ENCODE measurements at places on chromosomes 4 and X. TPM values are rescaled to one million over a fixed set of nuclear protein-coding genes. Genes with fewer than 3 reads are reported as not detected.

- no peak for DNase-seq
- H3K4me1 ChIP-seq, result no peaks in the 10 kb centered on the region
- H3K4me3 ChIP-seq, result no peak overlapping the region
- H3K27ac ChIP-seq, result no peak overlapping the region
- H3K36me3 ChIP-seq, result no peaks in the 10 kb centered on the region
- peaks cover 3% of the 10 kb centered on the region for H3K27me3 ChIP-seq
These were observed 68.0 kb upstream of the GRID2 start for GRCh38 chr4:92235731-92236130.

GRCh38 chr4:29079260-29079659 lies 1640.9 kb upstream of the PCDH7 start:
- no peak overlapping the region for H3K27ac ChIP-seq
- no peak for DNase-seq
- H3K4me3 ChIP-seq, result no peak overlapping the region
- H3K36me3 ChIP-seq, result no peaks in the 10 kb centered on the region
- no peaks in the 10 kb centered on the region for H3K27me3 ChIP-seq

DNA sequence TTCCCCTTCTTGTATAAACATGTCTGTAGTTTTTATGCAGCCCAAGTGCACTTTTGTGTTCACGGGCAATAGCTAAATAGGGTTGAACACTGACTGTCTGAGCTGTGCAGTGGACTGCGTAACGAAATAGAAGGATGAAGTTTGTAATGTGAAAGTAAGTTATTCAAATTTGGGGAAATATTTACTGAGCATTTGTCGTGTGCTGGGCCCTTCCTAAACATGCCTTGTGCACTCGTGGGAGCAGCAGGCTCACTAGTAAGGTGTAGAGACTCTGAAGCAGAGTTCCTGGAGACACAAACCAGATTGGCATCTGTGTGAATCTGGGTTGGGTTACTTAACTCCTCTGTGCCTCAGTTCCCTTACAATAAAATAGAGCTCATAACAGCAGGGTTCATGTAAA lies 51.7 kb upstream of the C1QTNF7 start:
- no peaks in the 10 kb centered on the region for H3K36me3 ChIP-seq
- H3K27ac ChIP-seq, result no peak overlapping the region
- H3K27me3 ChIP-seq, result no peaks in the 10 kb centered on the region
- H3K4me3 ChIP-seq, result no peak overlapping the region

DNA sequence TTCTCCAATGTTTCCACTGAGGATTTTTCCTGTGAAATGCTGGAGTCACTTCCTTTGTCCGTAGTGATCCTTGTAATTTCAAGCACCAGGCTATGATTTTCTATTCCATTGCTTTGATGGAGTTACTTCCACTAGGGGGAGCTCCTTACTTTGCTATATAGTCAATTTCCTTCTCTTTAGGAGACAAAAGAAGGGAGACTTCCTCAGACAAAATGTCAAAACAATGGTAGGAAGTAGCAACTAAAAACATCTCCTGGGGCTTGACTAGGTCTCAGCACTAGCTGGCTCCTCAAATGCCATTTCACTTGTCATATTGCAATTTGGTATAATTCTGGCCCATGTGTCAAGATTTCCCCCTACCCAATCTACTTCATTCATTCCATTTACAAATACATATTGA lies 24.1 kb downstream of the ZCCHC12 start:
- no peak for DNase-seq
- H3K4me1 ChIP-seq, result no peaks in the 10 kb centered on the region
- H3K4me3 ChIP-seq, result no peak overlapping the region
- no peaks in the 10 kb centered on the region for H3K27me3 ChIP-seq
- no peak overlapping the region for H3K27ac ChIP-seq

DNA sequence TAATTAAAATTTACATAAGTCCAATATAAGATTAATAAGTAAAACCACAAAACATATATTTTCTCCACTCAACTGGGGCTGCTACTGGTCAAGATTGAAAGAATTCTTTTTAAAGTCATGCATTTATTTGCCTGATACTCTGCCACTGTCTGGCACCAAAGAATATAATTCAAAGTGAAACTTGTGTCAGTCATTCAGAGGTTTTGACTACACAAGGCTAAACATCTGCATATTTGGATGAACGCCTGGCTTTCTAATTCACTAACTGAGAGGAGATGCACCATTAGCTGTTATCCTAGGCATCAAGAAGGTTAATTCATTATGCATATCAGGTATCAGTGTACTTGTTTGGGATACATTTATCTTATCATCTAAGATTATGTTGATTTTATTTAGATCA lies 598.5 kb downstream of the CENPC start:
- DNase-seq, result no peak
- no peak overlapping the region for H3K27ac ChIP-seq
- H3K4me1 ChIP-seq, result no peaks in the 10 kb centered on the region
- H3K4me3 ChIP-seq, result no peak overlapping the region
- H3K36me3 ChIP-seq, result no peaks in the 10 kb centered on the region

NXF2B gene
- total RNA-seq, result not detected

DNA sequence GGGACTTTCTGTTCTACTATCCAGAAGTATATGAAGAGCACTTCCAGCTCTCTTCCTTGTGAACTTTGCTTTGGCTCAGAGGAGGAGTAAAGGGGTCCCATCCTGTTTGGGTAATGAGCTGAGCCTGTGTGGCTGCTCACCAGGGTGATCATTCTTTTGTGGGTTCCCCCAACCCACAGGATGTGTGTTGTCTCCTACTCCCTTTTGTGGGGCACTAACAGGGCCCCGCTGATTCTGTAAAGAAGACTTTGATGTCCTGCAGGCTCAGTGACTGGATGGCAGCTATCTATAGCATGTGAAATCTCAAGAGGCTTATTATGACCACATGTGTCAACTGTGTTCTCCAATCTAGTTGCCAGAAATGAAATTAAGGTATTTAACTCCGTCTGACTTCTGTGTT lies 40.8 kb downstream of the ZNF518B start:
- H3K27ac ChIP-seq, result no peak overlapping the region
- no peaks in the 10 kb centered on the region for H3K27me3 ChIP-seq
- H3K36me3 ChIP-seq, result no peaks in the 10 kb centered on the region
- no peak for DNase-seq
- no peak overlapping the region for H3K4me3 ChIP-seq

- DNase-seq, result no peak
- H3K4me3 ChIP-seq, result no peak overlapping the region
- no peak overlapping the region for H3K27ac ChIP-seq
- H3K36me3 ChIP-seq, result peaks cover 3% of the 10 kb centered on the region
These were observed 18.1 kb downstream of the TMEM175 start for GRCh38 chr4:950136-951020.

GRCh38 chr4:106422766-106423165 lies 54.2 kb upstream of the GIMD1 start:
- DNase-seq, result no peak
- no peak overlapping the region for H3K4me3 ChIP-seq
- no peaks in the 10 kb centered on the region for H3K36me3 ChIP-seq
- H3K27ac ChIP-seq, result no peak overlapping the region

GRCh38 chr4:78618436-78618835 lies 66.9 kb downstream of the ANXA3 start:
- H3K4me1 ChIP-seq, result no peaks in the 10 kb centered on the region
- no peak overlapping the region for H3K4me3 ChIP-seq
- H3K27me3 ChIP-seq, result no peaks in the 10 kb centered on the region
- no peak for DNase-seq
- no peaks in the 10 kb centered on the region for H3K36me3 ChIP-seq

DNA sequence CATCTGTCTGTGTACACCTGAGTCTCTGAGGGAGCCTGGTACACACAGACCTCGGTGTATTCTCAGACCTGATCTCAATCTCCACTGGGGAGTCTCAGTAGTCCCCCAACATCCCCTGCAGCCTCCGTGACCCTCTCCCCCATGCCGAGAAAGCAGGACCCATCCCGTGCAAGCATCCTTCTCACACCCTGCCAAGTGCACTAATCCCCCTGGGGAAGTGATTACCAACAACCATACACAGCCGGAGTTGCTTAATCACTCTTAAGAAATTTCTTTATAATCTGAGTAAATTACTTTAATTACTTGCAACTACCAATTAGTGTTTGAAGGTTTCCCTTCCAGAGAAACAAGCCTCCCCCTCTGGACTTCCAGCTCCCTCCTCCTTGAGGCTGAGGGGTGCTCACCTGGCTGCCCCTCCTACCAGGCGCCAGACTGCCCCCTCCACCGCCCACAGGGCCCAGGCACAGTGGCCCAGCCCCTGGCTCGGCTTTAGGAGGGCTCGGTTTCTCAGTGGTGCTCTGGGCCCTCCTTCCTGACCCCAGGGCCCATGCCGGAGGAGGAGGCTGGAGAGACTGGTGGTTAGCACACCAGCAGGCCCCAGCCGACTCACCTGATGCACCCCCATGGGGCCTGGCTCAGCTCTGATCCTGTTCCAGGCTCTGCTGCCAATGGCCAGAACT lies 43.8 kb downstream of the PJA1 start:
- H3K36me3 ChIP-seq, result no peaks in the 10 kb centered on the region
- H3K4me3 ChIP-seq, result no peak overlapping the region
- H3K27me3 ChIP-seq, result no peaks in the 10 kb centered on the region
- no peak overlapping the region for H3K27ac ChIP-seq
- no peak for DNase-seq
- H3K4me1 ChIP-seq, result no peaks in the 10 kb centered on the region

GRCh38 chr4:17358241-17358640 lies 153.6 kb downstream of the QDPR start:
- DNase-seq, result no peak
- no peaks in the 10 kb centered on the region for H3K4me1 ChIP-seq
- H3K27me3 ChIP-seq, result no peaks in the 10 kb centered on the region
- no peaks in the 10 kb centered on the region for H3K36me3 ChIP-seq
- H3K4me3 ChIP-seq, result no peak overlapping the region

DNA sequence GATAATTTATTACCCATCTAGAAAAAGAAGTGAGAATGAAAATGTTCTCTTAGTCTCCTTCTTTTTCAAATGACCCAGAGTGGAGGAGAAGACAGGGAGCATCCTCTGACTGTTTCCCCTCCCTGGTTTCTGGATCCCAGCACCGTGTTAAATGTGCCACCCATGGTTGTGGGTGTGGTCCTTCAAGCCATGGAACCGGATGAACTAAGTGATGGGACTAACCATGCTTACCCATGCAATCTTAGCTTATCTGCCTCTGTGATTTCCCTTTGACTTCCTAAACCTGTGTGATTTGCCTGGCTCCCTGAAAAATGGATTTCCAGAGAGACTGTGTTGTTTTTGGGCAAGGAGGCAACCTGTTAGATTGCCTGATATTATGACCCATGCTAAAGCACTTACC lies 437.1 kb downstream of the MAGEB5 start:
- H3K36me3 ChIP-seq, result no peaks in the 10 kb centered on the region
- H3K27me3 ChIP-seq, result no peaks in the 10 kb centered on the region
- no peaks in the 10 kb centered on the region for H3K4me1 ChIP-seq
- no peak overlapping the region for H3K4me3 ChIP-seq

DNA sequence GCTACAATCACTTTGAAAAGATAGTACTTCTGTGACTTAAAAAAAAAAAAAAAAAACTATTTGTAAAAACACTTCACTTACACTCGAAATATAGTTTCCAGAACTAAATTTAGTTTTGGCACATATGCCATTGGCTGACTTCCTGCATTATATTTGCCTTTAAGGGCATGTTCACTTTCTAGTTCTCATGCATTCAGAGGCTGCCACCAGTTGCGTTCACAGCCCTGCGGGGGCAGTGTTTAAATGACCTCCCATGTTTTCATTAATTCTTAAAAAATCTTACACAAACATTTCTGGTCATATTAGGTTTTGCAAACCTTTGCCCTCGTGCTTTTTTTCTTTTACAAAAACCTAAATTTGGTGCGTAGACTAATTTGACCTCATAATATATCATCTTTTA lies 12.4 kb upstream of the ARHGAP6 start:
- H3K27me3 ChIP-seq, result no peaks in the 10 kb centered on the region
- no peak overlapping the region for H3K27ac ChIP-seq
- H3K36me3 ChIP-seq, result no peaks in the 10 kb centered on the region

DNA sequence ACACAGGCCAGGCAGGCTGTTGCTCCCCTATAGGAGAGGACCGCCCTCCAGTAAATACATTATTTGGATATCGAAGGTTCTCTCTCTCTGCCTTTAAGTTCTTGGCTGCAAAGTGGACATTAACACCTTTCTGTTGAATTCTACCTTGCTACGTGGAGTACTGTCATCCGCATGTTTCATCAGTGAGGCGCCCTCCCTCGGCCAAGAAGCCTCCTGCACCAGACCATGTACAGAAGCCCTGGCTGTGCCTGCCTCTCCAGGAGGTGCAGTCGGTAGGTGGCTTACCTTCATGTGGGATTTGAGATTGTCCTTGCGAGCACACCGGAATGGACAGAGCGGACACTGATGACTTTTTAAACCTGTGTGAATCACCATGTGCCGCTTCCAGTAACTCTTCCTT lies 46.7 kb downstream of the ZNF827 start:
- no peak overlapping the region for H3K27ac ChIP-seq
- no peaks in the 10 kb centered on the region for H3K27me3 ChIP-seq
- H3K4me1 ChIP-seq, result no peaks in the 10 kb centered on the region
- H3K36me3 ChIP-seq, result no peaks in the 10 kb centered on the region
- DNase-seq, result no peak
- no peak overlapping the region for H3K4me3 ChIP-seq

GRCh38 chr4:76979236-76979635 lies 29.7 kb downstream of the SEPTIN11 start:
- no peak overlapping the region for H3K4me3 ChIP-seq
- H3K27me3 ChIP-seq, result no peaks in the 10 kb centered on the region
- H3K4me1 ChIP-seq, result peaks cover 10% of the 10 kb centered on the region
- no peak for DNase-seq
- H3K36me3 ChIP-seq, result no peaks in the 10 kb centered on the region
- H3K27ac ChIP-seq, result no peak overlapping the region

CT45A2 gene
- total RNA-seq, result not detected

FAM114A1 gene
- total RNA-seq, result 22.1 TPM

- no peaks in the 10 kb centered on the region for H3K36me3 ChIP-seq
- no peaks in the 10 kb centered on the region for H3K4me1 ChIP-seq
- H3K27me3 ChIP-seq, result no peaks in the 10 kb centered on the region
- no peak for DNase-seq
- no peak overlapping the region for H3K27ac ChIP-seq
These were observed 233.9 kb downstream of the CHIC2 start for GRCh38 chr4:53830511-53830910.

GRCh38 chr4:155818639-155819038 lies 47.4 kb downstream of the ASIC5 start:
- no peak overlapping the region for H3K4me3 ChIP-seq
- no peaks in the 10 kb centered on the region for H3K36me3 ChIP-seq

GRCh38 chr4:3257556-3258482 lies 8.9 kb downstream of the MSANTD1 start:
- H3K4me3 ChIP-seq, result no peak overlapping the region
- H3K27me3 ChIP-seq, result no peaks in the 10 kb centered on the region
- H3K36me3 ChIP-seq, result no peaks in the 10 kb centered on the region
- no peaks in the 10 kb centered on the region for H3K4me1 ChIP-seq
- H3K27ac ChIP-seq, result no peak overlapping the region

GPC4 gene
- total RNA-seq, result 0.23 TPM

GRCh38 chr4:54226404-54227255 lies 2.5 kb upstream of the PDGFRA start:
- H3K4me3 ChIP-seq, result no peak overlapping the region
- no peak for DNase-seq
- H3K4me1 ChIP-seq, result peaks cover 32% of the 10 kb centered on the region
- peaks cover 5% of the 10 kb centered on the region for H3K27me3 ChIP-seq

CENPVL3 gene
- 0.14 TPM for total RNA-seq
